ENCODE measurements at places on chromosomes 13 and 19.

- no peak for DNase-seq
These were observed 12.5 kb upstream of the MYCBP2 start for GRCh38 chr13:77339408-77339807.

GRCh38 chr19:38281811-38282566, 17.6 kb downstream of the SPINT2 start:
- DNase-seq: no peak

- no peak for DNase-seq
These were observed 13.3 kb downstream of the KCNC3 start for GRCh38 chr19:50315773-50316448.

- DNase-seq: no peak
These were observed 987.9 kb downstream of the OLFM4 start for GRCh38 chr13:54016542-54016941.

- DNase-seq: no peak
These were observed 288.7 kb downstream of the EFNB2 start for GRCh38 chr13:106246666-106247188.

- DNase-seq: no peak
These were observed 1041.0 kb downstream of the UQCRFS1 start for GRCh38 chr19:28171983-28172382.

Measured in stromal cell of bone marrow (primary cell).